ENCODE measurements at places on chromosomes 2 and 18.

DNA sequence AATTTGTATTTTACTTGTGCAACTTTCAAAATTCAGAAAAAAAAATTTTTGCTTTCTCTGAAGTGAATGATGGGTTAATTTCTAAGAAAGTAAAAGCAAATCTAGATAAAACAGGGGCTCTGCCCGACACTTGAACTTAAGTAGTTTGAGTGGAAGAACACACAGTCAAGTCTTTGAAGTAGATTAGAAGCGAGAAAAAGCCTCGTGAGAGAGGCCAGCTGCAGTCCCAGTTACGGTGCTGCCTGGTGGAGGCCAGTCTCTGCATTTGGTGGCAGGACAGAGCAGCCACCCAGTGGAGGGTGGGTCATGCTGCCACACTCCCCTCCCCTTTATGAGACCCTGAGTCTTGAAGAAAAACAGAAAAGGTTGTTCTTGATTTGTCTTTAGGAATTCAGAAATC is 81.8 kb downstream of the INPP5D start:
- no peak for DNase-seq

- DNase-seq: no peak
These were observed 175.4 kb upstream of the NETO1 start for GRCh38 chr18:73043211-73043610.

GRCh38 chr2:165494573-165494972 is 25.1 kb downstream of the CSRNP3 start:
- DNase-seq: no peak

DNA sequence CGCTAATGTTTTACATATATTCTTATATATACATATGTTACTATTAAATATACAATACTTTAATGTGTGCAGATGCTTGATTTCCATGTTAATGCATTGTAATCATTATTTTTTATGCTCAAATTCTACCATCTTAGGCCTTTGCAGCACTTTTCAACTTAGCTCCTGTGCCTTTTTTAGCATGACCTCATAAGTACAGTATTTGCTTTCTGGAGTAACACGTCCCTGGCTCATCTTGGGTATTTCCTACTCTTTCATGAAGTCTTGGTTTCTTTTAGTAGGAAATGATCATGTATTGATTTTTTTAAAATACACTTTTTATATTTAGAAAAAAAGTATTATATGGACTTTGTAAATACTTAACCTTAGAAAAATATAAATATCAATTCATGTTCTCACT is 36.5 kb downstream of the CAB39 start:
- no peak for DNase-seq

DNA sequence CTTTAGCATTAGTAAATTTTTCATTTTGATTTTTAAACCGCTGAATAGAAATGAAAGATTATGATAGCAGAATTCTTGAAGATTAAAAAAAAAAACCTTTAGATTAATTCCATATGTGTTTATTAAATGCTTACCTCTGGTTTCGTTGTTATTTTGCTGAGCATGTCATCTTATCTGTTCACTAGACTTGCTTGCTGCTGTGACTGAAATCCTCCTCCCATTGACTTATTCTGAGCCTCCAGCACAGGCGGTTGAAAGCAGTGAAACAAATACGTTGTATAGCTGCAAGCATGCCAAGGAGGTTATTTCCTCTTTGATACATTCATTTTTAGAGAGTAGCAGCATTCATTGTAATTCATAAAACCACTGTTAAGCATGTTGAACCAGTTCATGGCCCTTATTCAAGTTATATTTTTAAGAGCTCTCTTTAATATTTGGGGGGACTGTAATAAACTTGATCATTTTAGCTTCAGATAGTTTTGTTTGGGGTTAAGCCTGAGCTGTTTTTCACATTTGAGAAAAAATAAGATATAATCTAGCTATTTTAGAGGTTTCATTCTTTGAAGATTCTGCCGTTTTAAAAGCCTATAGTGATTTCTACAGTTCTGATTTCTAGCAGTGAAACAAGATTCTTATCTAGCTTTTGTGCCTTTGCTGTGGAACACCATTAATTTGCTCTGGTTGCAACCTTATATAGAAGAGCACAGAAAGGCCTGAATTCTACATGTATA is at the start of gene HTR2B:
TSS of gene HTR2B (minus strand) at position 205 of the 731 bp plus-strand sequence. CDS start 1,278 bp downstream, outside the sequence.
- no peak for DNase-seq

DNA sequence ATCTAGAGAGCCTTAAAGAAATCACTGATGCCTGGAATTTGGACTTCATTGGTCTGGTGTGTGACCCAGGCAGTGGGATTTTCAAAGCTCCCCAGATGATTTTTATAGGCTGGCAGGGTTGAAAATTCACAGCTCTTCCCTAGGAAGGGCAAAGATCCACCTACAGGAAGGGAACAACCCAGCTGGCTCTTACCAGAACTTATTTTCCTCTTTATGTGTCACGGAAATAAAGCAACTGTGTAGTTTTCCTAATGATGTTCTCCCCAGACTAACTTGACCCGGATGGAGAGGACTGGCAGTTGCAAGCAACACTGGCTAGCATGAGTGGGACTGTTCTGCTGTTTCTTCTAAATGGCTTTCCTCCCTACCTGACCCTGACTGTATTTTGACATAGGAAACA is 235.6 kb downstream of the ALPK2 start:
- no peak for DNase-seq

GRCh38 chr2:187615364-187615763 is 61.1 kb upstream of the TFPI start:
- no peak for DNase-seq

GRCh38 chr2:43568228-43568627 is 27.6 kb downstream of the THADA start:
- DNase-seq: no peak

- no peak for DNase-seq
These were observed 30.6 kb upstream of the CHN1 start for GRCh38 chr2:175035806-175036205.

DNA sequence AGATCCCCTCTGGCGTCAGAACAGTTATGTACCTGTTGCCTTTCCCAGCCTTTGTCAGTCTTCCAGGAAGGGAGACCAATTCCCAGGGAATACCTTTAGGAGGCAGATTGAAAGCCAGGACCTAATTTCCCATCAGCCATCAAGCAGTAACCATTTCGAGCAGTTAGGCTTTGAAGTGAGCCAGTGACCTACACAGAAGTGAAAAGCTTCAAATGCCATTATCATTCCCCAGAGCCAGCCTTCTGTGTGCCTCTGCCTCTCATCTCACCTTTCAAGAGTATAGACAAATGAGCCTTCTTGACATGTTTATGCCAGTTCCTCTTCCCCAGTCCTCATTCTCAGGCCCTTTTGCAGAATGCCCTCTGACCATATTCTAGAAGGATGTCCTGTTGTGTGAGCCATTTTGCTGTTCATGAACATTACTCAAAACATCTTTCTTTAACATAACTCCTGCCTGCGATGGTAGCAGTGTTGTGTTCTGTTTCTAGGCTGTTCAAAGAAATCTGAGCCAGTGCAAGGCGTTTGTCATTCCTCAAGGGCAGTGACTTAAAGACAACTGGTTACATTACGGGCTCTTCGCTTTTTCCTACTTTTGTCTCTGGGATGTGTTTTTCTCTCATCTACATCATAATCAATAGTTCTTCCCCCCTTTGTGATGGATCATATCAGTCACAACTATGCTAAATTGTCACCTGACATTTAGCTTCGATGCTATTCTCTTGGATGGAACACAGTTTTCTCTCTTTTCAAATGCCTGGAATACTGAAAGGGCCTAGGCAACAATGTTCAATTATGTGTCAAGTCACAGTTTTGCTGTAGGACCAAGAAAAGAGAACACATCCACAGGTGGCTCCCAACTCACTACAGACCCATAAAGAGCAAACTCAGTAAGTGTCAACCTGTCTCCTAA is 138.6 kb downstream of the ALK start:
- no peak for DNase-seq

GRCh38 chr2:76675212-76675611 is 847.0 kb downstream of the LRRTM4 start:
- no peak for DNase-seq

DNA sequence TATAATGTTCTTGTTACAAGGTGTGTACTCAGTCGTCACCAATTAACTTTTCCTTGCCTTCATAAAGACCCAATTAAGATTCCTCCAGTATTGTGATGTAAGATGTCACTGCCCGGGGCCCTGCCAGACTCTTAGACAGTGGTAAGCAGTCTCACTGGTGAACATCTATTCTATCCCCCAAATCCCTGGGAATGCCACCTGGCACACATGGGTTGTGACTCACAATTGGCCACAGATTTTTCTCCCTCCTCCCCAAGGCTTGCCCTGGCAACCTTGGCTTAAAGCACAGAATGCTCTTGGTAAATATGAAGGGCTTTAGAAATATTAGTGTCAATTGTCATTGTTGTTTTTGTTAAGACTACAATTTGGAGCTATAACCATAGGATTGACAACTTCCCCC is 287.9 kb downstream of the ETAA1 start:
- DNase-seq: no peak

GRCh38 chr2:233353769-233354499 is at the start of gene DGKD:
Gene DGKD (plus strand): TSS chr2:233354494. CDS start chr2:233354519, 25 bp downstream.
- DNase-seq: peak; percentile 36

Measured in substantia nigra (tissue), 51 donors.